ENCODE measurements at places on chromosomes 12 and 14. TPM values are rescaled to one million over a fixed set of nuclear protein-coding genes. Genes with fewer than 3 reads are reported as not detected.

GRCh38 chr12:42234970-42235369 lies 3.1 kb downstream of the YAF2 start:
- peaks cover 11% of the 10 kb centered on the region for H3K4me1 ChIP-seq
- no peaks in the 10 kb centered on the region for H3K27me3 ChIP-seq
- no peak overlapping the region for H3K27ac ChIP-seq
- no peak for DNase-seq

DNA sequence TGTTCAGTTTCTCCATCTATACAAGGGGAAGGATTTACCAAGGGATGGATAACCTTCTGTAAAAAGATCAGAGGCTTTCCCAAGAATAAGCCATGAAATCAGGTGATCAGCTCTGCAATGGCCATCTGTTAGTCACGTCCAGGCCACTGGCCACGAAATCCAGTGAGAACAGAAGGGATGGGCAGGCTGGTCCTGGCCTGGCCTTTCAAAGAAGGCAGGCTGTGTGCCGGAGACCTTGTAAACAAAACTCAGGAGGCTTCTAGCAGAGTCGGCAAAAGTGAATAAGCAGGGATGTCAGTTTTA lies 68.5 kb downstream of the RNF34 start:
- no peak for DNase-seq
- no peaks in the 10 kb centered on the region for H3K4me1 ChIP-seq
- no peaks in the 10 kb centered on the region for H3K27me3 ChIP-seq
- no peak overlapping the region for H3K27ac ChIP-seq

DNA sequence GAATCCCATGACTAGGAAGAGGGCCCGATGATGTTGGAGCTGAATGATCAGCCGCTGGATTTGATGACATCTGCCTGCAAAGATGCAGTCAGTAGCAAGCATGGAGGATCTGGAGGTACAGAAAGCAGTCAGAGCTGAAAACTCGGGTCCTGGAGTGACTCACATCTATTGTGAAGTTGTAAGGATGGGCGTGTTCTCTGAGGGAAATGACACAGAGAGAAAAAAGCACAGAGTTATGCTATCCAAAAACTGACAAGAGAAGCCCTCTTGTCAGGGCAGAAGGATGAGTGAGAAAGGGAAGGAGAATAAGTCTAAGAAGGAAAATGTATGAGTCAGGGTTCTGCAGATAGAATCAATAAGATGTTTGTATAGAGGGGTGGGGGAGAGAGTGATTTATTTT lies 380.4 kb upstream of the CCDC196 start:
- H3K4me3 ChIP-seq, result no peak overlapping the region
- no peaks in the 10 kb centered on the region for H3K27me3 ChIP-seq
- no peaks in the 10 kb centered on the region for H3K36me3 ChIP-seq
- no peak for DNase-seq
- no peak overlapping the region for H3K27ac ChIP-seq
- H3K4me1 ChIP-seq, result no peaks in the 10 kb centered on the region

Gene SIX1
- 1.1 TPM for total RNA-seq

GRCh38 chr14:97166497-97166896 lies 369.3 kb downstream of the VRK1 start:
- H3K27me3 ChIP-seq, result no peaks in the 10 kb centered on the region
- no peaks in the 10 kb centered on the region for H3K4me1 ChIP-seq
- H3K36me3 ChIP-seq, result no peaks in the 10 kb centered on the region
- no peak for DNase-seq

- H3K4me3 ChIP-seq, result no peak overlapping the region
- H3K4me1 ChIP-seq, result no peaks in the 10 kb centered on the region
- no peak for DNase-seq
- no peaks in the 10 kb centered on the region for H3K27me3 ChIP-seq
Observed at GRCh38 chr14:87430810-87431209, 562.2 kb downstream of the GALC start.

DNA sequence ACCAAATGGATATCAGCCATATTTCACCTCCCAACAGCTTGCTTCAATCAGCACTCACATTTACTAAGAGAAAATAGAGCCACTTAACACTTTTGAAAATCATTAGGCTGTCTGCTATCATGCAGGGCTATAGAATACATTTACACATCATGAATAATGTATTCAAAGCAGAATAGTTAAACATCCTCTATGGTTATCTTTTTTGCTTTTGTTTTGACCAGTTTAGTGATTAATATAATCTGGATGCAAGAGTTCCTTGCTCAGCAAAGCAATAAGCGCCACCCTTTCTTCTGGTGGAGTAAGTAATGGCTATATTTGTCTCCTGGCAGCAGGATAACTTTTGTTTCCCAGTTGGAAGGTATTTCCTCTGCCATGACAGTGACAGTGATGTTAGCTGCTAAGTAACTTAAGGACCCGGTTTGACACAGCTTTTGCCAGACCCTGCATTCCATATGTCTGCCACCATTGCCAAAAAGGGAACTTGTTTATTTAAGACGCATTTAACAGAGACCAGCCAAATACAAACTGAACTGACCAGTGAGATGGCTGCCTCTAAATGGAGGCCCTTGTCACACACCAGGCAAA lies 70.3 kb upstream of the NR2C1 start:
- no peak for DNase-seq
- H3K4me3 ChIP-seq, result no peak overlapping the region
- no peaks in the 10 kb centered on the region for H3K36me3 ChIP-seq
- H3K27me3 ChIP-seq, result no peaks in the 10 kb centered on the region

DNA sequence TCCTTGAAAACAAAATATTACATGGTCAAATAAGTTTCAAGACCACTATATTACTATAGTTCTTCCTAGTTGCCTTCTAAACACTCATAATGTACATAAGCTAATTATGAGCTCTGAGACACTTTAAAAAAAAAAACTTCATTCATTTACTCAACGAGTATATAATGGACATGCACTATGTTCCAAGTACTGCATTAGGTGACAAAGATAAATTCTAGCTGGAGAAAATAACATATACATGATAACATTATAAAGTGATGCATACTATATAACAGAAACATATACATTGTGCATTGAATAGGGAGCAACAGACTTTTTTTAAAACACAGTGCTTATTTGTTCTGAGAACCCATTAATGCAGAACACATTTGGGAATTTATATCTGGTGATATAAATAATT lies 202.3 kb downstream of the NELL2 start:
- no peak overlapping the region for H3K27ac ChIP-seq
- H3K27me3 ChIP-seq, result no peaks in the 10 kb centered on the region
- H3K4me1 ChIP-seq, result no peaks in the 10 kb centered on the region
- no peak for DNase-seq
- no peaks in the 10 kb centered on the region for H3K36me3 ChIP-seq

DNA sequence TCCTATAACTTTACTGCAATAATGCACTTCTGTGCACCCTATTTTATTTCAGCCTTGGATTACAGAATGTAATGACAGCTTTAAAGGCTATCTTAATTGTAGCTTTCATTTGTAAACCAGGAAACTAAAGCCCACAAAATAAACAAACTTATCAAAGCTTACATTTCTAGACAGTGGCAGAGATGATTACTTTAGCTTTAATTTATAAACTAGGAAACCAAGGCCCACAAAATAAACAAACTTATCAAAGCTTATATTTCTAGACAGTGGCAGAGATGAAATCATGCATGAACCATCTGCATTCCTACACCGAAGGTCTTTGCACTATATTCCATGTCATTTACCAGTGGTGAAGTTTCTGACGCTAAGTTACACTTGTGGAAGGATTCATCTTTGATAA lies 74.4 kb downstream of the PRKD1 start:
- no peak overlapping the region for H3K4me3 ChIP-seq
- H3K27me3 ChIP-seq, result no peaks in the 10 kb centered on the region

Gene EML1
- 28.3 TPM for total RNA-seq

- no peaks in the 10 kb centered on the region for H3K27me3 ChIP-seq
- H3K36me3 ChIP-seq, result no peaks in the 10 kb centered on the region
- no peak overlapping the region for H3K4me3 ChIP-seq
- no peak for DNase-seq
Observed at GRCh38 chr14:103315941-103316340, 18.1 kb upstream of the EIF5 start.

DNA sequence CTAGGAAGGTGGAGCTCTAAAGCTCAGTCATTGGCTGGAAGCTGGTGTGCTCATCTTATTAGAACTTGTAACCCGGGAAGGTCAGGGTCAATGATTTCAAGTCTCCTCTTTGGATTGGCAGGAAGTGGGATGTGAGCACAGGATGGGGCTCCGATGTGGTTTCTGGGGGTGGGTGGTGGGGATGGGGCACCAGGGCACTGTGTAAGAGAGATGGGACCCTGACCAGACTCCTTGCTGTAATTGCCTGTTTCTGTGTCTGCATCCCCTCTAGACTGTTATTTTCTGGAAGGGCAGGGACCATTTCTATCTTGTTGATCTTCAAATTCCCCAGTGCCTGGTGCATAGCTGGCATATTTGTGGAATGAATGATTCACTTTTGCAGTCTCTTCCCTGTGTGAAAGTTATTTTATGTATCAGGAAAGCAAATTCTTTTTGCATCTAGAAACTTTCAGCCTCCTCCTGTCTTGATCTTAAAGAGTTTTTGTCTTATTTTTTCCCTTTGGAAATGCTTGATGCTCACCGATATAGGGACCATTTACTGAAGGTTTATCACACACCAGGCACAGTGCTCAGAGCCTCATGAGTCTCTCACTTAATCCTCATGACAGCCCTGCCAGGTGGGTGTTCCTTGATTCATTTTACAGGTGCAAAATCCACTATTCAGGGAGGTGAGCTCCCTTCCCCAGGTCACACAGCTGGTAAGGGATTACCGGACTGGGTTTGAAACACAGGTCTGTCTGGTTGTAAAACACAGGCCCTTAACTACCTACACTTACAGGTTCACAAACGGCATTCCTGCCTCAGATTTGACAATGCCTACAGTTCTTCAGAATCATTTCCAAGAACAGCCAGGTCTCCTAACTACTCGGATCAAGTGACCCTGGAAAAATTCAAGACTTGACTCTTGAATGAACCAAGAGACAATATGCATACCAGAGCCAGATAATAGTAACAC lies 86.9 kb upstream of the IGF1 start:
- no peak overlapping the region for H3K27ac ChIP-seq
- no peaks in the 10 kb centered on the region for H3K4me1 ChIP-seq
- no peaks in the 10 kb centered on the region for H3K36me3 ChIP-seq
- no peak for DNase-seq

GRCh38 chr12:120100630-120101029 lies 15.9 kb downstream of the RAB35 start:
- H3K27me3 ChIP-seq, result no peaks in the 10 kb centered on the region
- H3K4me1 ChIP-seq, result peaks cover 17% of the 10 kb centered on the region
- peak overlapping the region; percentile 43 for H3K27ac ChIP-seq
- H3K4me3 ChIP-seq, result peak overlapping the region; percentile 11
- peaks cover 44% of the 10 kb centered on the region for H3K36me3 ChIP-seq

Gene MYRFL
- not detected for total RNA-seq

DNA sequence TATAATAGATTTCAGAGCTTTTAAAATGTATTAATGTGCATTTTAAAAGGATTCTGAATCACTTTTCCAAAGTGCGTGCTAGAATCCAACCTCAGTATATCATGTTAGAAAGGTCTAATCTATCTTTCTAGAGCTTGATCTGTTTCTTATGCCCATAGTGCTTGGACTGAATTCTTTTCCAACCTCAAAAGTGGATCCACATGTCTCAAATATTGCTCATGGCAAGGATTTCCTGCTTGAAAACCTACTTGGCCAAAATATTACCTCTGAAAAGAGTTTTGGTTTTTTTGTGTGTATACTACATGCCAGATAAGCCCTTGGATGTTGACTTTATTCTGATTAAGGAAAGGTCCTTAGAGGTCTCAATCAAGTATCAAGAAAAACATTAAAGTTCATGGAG lies 16.9 kb upstream of the SLC6A15 start:
- no peaks in the 10 kb centered on the region for H3K27me3 ChIP-seq
- no peak for DNase-seq
- H3K36me3 ChIP-seq, result no peaks in the 10 kb centered on the region

GRCh38 chr14:65560340-65561027 lies 148.0 kb downstream of the FUT8 start:
- no peak for DNase-seq
- H3K4me1 ChIP-seq, result no peaks in the 10 kb centered on the region
- no peaks in the 10 kb centered on the region for H3K27me3 ChIP-seq
- no peak overlapping the region for H3K27ac ChIP-seq
- H3K4me3 ChIP-seq, result no peak overlapping the region

- no peak overlapping the region for H3K27ac ChIP-seq
- H3K4me3 ChIP-seq, result no peak overlapping the region
- no peaks in the 10 kb centered on the region for H3K36me3 ChIP-seq
- no peaks in the 10 kb centered on the region for H3K4me1 ChIP-seq
Observed at GRCh38 chr14:94011795-94012194, 14.3 kb upstream of the OTUB2 start.

Gene R3HDM2
- 49.5 TPM for total RNA-seq

GRCh38 chr14:81144824-81145603 lies 75.7 kb downstream of the GTF2A1 start:
- no peak for DNase-seq
- no peak overlapping the region for H3K27ac ChIP-seq
- H3K36me3 ChIP-seq, result no peaks in the 10 kb centered on the region
- H3K4me1 ChIP-seq, result no peaks in the 10 kb centered on the region

GRCh38 chr12:20320552-20320951 lies 47.8 kb upstream of the PDE3A start:
- no peaks in the 10 kb centered on the region for H3K36me3 ChIP-seq
- H3K27me3 ChIP-seq, result no peaks in the 10 kb centered on the region
- DNase-seq, result no peak

Gene CSAD
- 30.7 TPM for total RNA-seq

GRCh38 chr14:33809396-33809981 lies 141.4 kb downstream of the EGLN3 start:
- H3K4me3 ChIP-seq, result no peak overlapping the region
- no peak for DNase-seq
- no peaks in the 10 kb centered on the region for H3K27me3 ChIP-seq

GRCh38 chr14:77302926-77303325 lies 17.8 kb downstream of the POMT2 start:
- H3K27ac ChIP-seq, result no peak overlapping the region
- no peak overlapping the region for H3K4me3 ChIP-seq

GRCh38 chr12:127811988-127812387 lies 455.0 kb upstream of the TMEM132C start:
- H3K27ac ChIP-seq, result no peak overlapping the region
- no peak overlapping the region for H3K4me3 ChIP-seq
- no peaks in the 10 kb centered on the region for H3K36me3 ChIP-seq
- no peak for DNase-seq

Gene NAV3
- 9.7 TPM for total RNA-seq

Gene TTLL5
- total RNA-seq, result 43.1 TPM

DNA sequence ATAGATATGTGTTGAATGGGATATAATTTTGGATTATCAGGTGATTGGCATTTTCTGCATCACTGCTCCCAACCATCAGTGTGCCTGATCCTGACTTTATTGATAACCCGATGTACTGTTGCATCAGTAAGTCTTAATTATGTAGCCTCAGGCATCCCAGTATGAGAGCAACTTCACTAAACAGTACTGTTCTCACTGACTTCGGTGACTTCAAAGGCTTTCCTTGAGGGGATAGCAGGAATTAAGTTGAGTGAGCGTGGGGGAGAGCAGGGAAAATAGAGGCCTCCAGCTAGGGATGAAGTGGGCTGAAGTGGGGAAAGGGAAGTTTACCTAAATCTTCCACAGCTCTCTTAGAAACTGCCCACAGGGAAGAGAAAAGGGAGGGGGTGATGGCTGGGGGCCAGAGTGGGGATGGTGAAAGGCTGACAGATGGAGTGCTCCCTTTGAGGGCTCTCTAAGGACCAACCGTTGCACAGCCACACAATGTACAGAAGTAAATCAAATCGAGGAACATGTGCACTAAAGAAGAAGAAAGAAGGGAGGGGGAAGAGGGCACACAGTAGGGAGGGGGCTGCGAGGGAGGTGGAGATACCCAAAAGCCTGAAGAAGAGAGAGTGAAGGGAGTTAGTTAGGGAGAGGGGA lies 10.7 kb upstream of the NEUROD4 start:
- H3K27me3 ChIP-seq, result no peaks in the 10 kb centered on the region
- DNase-seq, result no peak

- no peak overlapping the region for H3K4me3 ChIP-seq
- H3K27ac ChIP-seq, result no peak overlapping the region
- no peaks in the 10 kb centered on the region for H3K4me1 ChIP-seq
- no peaks in the 10 kb centered on the region for H3K36me3 ChIP-seq
- DNase-seq, result no peak
Observed at GRCh38 chr12:85823436-85824180, 12.6 kb downstream of the RASSF9 start.
